ENCODE measurements at places on chromosomes 4 and X. TPM values are rescaled to one million over a fixed set of nuclear protein-coding genes. Genes with fewer than 3 reads are reported as not detected.

GRCh38 chr4:127668770-127669169, 36.0 kb downstream of the INTU start:
- H3K36me3 ChIP-seq, result no peaks in the 10 kb centered on the region
- no peak for DNase-seq
- no peaks in the 10 kb centered on the region for H3K4me1 ChIP-seq
- H3K27me3 ChIP-seq, result no peaks in the 10 kb centered on the region
- no peak overlapping the region for H3K27ac ChIP-seq
- no peak overlapping the region for H3K4me3 ChIP-seq

The SPANXN4 gene
- not detected for total RNA-seq

- H3K4me1 ChIP-seq, result no peaks in the 10 kb centered on the region
- no peaks in the 10 kb centered on the region for H3K27me3 ChIP-seq
- H3K4me3 ChIP-seq, result no peak overlapping the region
- H3K36me3 ChIP-seq, result no peaks in the 10 kb centered on the region
- H3K27ac ChIP-seq, result no peak overlapping the region
Measured at GRCh38 chr4:63708661-63709060, 700.6 kb downstream of the TECRL start.

The SSX4 gene
- total RNA-seq, result not detected

The HS3ST1 gene
- 0.78 TPM for total RNA-seq

The ZBTB49 gene
- total RNA-seq, result 23.4 TPM

DNA sequence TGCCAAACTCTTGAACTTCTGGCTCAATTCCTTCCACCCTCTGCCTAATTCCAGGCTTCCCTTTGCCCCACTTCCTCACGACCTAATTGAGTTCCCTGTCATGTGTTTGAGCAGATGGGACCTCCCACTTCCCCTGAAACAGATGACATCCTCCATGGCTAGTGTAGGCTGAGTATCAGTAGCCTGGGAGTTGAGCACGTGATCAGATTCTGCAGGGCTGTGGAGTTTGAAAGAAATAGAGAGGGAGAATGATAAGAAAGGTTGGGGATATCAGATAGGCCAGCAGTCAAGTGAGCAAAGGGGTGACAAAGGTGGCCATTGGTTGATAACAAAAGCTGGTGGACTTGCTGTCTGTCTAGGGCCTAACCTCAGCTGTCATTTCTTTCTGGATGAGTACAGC, 18.8 kb upstream of the NWD2 start:
- no peak overlapping the region for H3K4me3 ChIP-seq
- H3K27ac ChIP-seq, result no peak overlapping the region
- DNase-seq, result no peak
- H3K27me3 ChIP-seq, result no peaks in the 10 kb centered on the region
- no peaks in the 10 kb centered on the region for H3K4me1 ChIP-seq

The UGT2A2 gene
- not detected for total RNA-seq

DNA sequence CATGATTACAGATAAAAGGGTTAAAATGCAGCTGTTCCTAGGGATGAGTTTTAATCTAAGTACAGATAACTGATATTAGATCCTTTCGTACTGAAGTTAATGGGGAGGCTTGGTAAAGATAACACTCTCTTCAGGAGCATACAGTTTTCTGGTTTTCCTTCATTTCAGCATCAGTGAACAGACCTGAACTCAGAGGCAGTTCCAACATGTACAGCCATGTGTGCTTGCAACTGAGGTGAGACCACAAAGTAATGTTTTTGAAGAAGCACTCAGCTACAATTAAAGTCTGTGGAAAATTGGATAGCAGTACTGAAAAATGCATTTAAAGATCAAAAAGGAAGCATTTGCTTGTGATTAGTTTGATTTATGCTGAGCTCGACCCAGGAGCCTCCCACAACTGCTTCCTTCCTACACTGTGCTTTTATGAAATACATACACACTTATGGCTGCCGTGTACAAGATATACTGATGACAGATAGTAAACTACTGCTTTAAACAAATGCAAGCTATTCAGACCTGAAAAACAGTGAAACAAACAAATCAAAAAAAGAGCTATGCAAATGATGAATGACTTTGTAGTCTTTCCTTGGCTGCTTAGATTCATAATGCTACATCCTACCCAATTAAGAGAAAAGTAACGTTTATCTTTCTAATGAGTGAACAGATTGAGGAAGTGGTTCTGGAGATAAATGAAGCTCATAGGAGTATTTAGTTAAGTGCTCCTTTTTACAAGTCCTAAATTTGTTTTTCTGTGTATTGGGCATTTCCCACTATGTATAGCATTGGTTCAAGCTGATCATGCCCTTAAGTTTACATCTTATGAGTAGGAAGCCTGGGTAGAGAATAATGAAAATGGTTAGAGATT, 68.4 kb downstream of the PDLIM5 start:
- H3K4me3 ChIP-seq, result no peak overlapping the region
- no peaks in the 10 kb centered on the region for H3K36me3 ChIP-seq
- no peak overlapping the region for H3K27ac ChIP-seq
- no peak for DNase-seq

- no peak for DNase-seq
- H3K36me3 ChIP-seq, result no peaks in the 10 kb centered on the region
- no peak overlapping the region for H3K27ac ChIP-seq
- peaks cover 60% of the 10 kb centered on the region for H3K4me1 ChIP-seq
- H3K27me3 ChIP-seq, result no peaks in the 10 kb centered on the region
Measured at GRCh38 chr4:186701273-186701672, 22.4 kb downstream of the FAT1 start.

The KLF8 gene
- 2.0 TPM for total RNA-seq

All from body of pancreas (tissue), 4 donors.